ENCODE measurements at places on chromosomes 1 and 21.

GRCh38 chr1:20361401-20361800, 70.7 kb downstream of the VWA5B1 start:
- no peaks in the 10 kb centered on the region for H3K36me3 ChIP-seq
- H3K27me3 ChIP-seq, result no peaks in the 10 kb centered on the region
- H3K4me3 ChIP-seq, result no peak overlapping the region
- DNase-seq, result no peak
- H3K27ac ChIP-seq, result no peak overlapping the region

GRCh38 chr1:62917805-62918204, 133.9 kb downstream of the ATG4C start:
- no peak overlapping the region for H3K4me3 ChIP-seq
- DNase-seq, result no peak
- no peaks in the 10 kb centered on the region for H3K36me3 ChIP-seq
- no peaks in the 10 kb centered on the region for H3K4me1 ChIP-seq
- no peak overlapping the region for H3K27ac ChIP-seq

GRCh38 chr1:239436286-239436685, 49.9 kb downstream of the CHRM3 start:
- no peak overlapping the region for H3K4me3 ChIP-seq
- no peak for DNase-seq
- H3K4me1 ChIP-seq, result no peaks in the 10 kb centered on the region
- H3K27me3 ChIP-seq, result no peaks in the 10 kb centered on the region

DNA sequence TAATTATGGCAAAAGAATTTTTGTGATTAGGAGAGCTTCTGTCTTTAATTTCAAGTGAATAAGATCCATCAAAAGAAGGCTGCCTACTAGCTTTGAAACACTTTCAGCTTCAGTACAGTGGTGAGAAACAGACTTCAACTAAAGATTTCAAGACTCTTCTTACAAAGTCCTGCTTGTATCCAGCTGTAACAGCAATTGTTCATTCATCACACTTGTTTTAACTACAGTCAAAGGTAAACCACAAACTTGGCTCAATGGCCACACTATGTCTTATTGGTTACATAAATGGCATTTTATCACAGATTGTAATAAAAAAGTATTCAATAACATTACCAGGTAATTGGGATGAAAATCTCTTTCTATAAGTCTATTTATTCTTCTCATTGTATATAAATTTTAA, 59.2 kb downstream of the WARS2 start:
- H3K4me1 ChIP-seq, result no peaks in the 10 kb centered on the region
- H3K36me3 ChIP-seq, result no peaks in the 10 kb centered on the region
- no peaks in the 10 kb centered on the region for H3K27me3 ChIP-seq
- DNase-seq, result no peak
- H3K4me3 ChIP-seq, result no peak overlapping the region

DNA sequence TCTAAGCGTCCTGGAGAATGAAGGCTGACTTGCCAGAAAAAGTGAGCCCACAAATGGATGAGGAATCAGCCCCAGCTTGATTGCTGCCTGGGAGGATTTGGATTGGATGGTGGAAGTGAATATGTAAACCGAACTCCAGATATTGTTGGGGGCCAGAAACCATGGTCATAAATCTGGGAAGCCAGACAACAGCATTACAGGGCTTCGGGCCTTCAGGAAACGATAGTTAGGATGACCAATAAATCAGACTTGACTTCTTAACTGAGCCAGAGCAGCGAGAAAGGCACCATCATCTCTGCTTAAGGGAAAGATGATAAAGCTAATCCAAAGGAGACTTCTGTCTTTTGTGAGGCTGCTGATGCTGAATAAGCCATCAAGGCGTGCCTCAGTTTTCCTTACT, 26.6 kb downstream of the FAM78B start:
- no peaks in the 10 kb centered on the region for H3K4me1 ChIP-seq
- no peaks in the 10 kb centered on the region for H3K27me3 ChIP-seq
- no peak for DNase-seq
- H3K36me3 ChIP-seq, result no peaks in the 10 kb centered on the region
- no peak overlapping the region for H3K27ac ChIP-seq

DNA sequence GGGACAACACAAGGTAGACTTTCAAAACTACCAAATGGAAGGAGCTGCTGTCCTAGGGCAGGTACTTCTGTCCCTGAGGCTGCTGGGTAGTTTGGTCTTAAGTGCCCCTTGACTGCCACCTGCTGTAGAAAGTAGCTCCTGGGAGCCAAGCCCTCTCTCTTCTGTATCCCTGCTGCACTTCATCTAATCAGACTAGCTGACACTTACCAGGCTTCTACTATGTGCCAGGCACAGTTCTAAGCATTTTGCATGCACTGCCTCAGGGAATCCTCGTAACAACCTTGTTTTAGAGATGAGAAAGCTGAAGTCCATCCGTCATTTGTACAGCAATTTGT, 15.9 kb upstream of the SRSF4 start:
- H3K27me3 ChIP-seq, result no peaks in the 10 kb centered on the region
- H3K4me1 ChIP-seq, result peaks cover 9% of the 10 kb centered on the region
- H3K4me3 ChIP-seq, result no peak overlapping the region
- no peak for DNase-seq
- no peak overlapping the region for H3K27ac ChIP-seq
- peaks cover 93% of the 10 kb centered on the region for H3K36me3 ChIP-seq

DNA sequence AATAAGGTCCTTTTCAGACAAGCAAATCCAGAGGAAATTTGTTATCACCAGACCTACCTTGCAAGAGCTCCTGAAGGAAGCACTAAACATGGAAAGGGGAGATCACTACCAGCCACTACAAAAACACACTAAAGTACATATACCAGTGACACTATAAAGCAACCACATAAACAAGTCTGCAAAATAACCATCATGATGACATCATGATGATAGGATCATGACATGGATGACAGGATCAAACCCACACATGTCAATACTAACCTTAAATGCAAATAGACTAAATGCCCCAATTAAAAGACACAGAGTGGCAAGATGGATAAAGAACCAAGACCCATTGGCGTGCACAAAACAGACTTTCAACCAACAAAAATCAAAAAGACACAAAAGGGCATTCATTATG, 688.8 kb upstream of the NR5A2 start:
- H3K4me3 ChIP-seq, result no peak overlapping the region
- no peak for DNase-seq
- no peaks in the 10 kb centered on the region for H3K4me1 ChIP-seq

Measured in tibial artery (tissue), 4 donors.